ENCODE measurements at places on chromosomes 3 and 15.

- no peak for DNase-seq
Measured at GRCh38 chr3:127043731-127044510, 61.0 kb downstream of the PLXNA1 start.

GRCh38 chr15:98085003-98085639 is 124.6 kb downstream of the ARRDC4 start:
- DNase-seq: no peak

- no peak for DNase-seq
Measured at GRCh38 chr15:25884370-25884769, 21.2 kb upstream of the ATP10A start.

- no peak for DNase-seq
Measured at GRCh38 chr3:49872801-49873281, 3.1 kb upstream of the CAMKV start.

- DNase-seq: no peak
Measured at GRCh38 chr3:159669766-159670165, 318.9 kb upstream of the IL12A start.

GRCh38 chr3:196169836-196170240 is 41.4 kb downstream of the ZDHHC19 start:
- DNase-seq: no peak

GRCh38 chr3:136110481-136110880 is 85.7 kb downstream of the MSL2 start:
- DNase-seq: no peak

DNA sequence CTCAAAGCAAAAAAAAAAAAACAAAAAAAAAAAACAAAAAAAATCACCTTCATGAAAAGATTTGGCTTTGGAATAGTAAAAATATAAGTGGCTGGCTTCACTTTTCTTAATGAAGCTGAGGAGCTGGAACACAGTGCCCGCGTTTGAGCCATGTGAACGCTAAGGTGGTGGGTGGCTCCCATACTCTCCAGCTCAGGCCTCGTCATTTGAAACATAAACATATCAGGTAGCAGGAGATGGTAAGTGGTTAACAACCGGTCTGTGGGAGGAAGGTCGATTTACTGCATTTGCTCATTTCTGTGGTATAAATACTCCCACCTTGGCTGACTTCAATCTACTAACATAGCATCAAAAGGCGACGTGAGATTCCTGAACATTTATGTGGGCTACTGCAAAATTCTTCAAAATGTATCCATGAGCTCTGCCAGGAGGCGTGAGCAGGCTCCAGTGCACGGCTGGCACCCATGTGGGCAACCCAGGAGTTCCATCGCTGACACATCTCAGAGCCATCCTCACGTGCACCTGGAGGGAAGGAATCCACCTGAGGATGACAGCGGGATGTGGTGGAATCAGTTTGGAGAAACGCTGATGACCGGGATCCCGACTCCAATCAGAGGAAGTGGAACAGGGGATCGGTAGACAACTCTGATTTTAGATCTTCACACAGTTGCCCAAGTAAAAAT is 157.6 kb downstream of the ATP10A start:
- DNase-seq: no peak

DNA sequence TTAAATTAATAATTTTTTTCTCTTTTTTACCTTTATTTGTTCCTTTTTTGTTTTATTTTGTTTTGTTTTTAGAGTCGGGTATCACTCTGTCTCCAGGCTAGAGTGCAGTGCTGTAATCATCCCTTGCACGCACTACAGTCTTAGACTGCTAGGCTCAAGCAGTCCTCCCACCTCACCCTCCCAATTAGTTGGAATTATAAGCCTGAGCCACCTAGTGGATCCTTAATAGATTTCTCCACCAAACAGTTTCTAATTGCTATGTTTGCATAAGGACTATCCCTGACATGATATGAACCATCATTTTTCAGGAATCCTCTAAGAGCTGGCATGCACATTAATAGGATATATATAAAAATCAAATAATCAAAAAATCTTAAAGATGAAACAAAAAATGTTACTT is 993.2 kb downstream of the OTOL1 start:
- no peak for DNase-seq
